T-helper 22 cell (primary cell): ENCODE measurements at places on chromosomes 1 and 21.

GRCh38 chr1:22914633-22915217 lies 57.9 kb downstream of the LACTBL1 start:
- no peak for DNase-seq

DNA sequence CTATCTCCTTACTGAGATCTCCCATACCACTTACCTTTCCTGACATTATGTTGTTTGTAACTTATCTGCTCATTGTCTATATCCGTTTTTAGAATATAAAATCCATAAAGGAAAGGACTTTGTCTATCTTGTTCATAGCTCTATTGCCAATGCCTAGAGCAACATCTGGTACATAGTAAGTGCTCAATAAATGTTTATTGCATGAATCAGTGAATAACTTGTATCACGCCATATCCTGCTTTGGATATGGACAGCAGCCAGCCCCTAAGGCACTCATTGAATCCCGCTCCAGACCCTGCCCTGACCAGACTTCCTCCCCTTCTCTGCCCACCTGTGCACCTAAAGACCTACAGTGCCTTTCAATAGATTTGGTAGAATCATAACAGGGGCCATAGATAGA lies 298.1 kb upstream of the PLXNA2 start:
- DNase-seq = no peak

DNA sequence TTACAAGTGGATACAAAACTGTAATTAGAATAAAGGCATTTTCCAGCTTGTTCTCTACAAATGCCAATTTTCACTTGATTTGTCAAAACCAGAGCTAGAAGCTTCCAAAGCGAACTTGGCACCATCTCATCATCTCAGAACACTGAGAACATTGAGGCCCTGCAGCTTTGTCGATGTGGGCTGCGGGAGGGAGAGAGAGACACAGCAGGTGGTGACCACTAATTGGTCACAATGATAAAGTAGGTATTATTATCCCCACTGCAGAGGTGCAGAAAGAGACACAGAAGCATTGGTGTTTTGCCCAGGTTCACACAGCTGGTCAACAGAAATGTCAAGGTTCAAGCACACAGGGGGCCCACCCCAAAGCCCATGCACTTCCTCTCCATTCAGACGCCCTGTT lies 72.2 kb upstream of the KRTAP19-8 start:
- no peak for DNase-seq

DNA sequence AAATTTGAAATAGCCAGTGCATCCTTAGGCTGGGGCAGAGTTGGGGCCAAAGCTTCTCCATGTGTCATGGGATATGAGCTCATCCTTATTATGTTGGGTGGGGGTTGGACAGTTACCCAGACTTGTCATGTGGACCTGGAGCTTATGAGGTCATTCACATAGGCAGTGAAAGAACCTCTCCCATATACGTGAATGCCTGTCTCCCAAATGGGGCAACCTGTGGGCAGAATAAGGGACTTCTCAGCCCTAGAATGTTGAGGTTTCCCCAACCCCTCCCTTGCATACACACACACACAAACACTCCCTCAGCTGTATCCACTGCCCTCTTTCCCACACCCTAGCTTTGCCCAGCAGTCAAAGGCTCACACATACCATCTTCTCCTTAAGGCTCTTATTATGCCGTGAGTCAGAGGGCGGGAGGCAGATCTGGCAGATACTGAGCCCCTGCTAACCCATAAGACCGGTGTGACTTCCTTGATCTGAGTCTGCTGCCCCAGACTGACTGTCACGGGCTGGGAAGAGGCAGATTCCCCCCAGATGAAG lies 2.3 kb upstream of the IVL start:
- DNase-seq = no peak

DNA sequence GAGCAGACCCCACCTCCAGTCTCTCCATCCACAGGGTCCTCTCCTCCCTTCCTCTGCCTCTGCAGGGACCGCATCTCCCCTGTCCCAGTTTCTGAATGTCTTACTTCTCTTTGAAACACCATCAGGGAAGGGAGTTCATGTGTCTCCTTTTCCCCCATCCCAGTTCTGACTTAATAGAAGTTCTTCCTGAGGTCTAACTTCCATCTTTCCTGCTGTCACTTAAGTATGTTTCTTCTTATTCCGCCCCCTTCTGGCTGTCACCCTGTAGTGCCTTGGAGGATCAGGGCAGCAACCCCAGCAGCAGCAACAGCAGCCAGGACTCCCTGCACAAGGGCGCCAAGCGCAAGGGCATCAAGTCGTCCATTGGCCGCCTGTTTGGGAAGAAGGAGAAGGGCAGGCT lies 29.3 kb downstream of the MYOG start:
- DNase-seq = no peak

DNA sequence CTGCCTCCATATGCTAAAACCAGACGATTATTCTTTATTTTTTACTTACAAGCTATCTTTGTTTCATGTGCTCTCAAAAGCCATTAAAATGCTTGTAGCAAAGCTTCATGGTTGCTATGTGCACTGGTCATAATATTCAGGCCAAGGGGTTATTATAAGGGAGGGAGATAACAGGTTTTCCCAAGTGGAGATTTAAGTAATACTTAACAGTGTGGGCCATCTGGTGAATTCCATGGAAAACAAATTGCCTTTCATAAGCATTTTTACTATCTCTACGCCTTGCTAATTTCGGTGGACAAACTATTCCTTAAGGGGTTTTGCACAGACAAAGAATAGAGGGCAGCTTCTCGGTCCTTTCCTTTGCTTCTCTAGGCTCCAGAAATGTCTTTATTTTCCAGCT lies 137.8 kb downstream of the NUF2 start:
- DNase-seq = no peak

GRCh38 chr21:32329331-32329730 lies 30.7 kb downstream of the MRAP start:
- no peak for DNase-seq

- no peak for DNase-seq
Measured at GRCh38 chr1:218779341-218780100, 394.2 kb upstream of the LYPLAL1 start.

GRCh38 chr21:16034446-16035190 lies 304.8 kb downstream of the USP25 start:
- DNase-seq = no peak

DNA sequence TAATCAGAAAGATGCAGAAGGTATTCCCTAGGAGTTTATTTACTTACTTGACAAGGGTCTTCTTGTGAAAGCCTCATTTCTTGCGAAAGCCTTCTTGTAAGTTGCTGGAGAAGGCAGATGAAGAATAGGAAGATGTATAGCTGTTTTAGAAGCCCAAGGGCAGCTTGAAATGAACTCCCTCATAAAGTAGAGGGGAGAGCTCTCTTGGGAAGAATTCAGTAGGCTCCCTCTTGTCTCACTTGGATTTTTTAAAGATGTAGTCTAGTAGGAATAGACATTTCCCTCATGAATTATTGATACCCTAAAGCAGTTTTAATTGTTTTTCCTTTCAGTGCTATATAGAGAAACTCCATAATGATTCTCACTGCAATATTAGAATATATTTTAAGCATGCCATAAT lies 639.2 kb upstream of the CXADR start:
- DNase-seq = no peak

DNA sequence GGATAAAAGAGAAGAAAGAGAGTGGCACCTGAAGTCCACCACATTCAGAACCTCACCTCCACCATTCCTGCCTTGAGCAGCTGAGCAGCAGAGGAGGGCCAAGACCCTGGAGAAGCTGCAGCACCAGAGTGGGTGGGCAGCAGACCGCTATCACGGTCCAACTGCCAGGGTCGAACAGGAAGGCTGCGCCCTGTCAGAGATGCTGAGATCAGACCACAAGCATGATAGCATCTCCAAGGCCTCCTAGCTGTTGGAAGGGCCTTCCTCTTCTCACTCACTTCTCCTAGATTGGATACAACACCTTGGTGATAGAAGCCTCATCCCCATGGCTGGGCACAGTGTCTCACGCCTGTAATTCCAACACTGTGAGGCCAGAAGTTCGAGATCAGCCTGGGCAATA lies 12.1 kb upstream of the SLC45A3 start:
- DNase-seq = no peak
